Upper lobe of right lung (tissue), 1 donor: ENCODE measurements at places on chromosomes 4 and X. TPM values are rescaled to one million over a fixed set of nuclear protein-coding genes. Genes with fewer than 3 reads are reported as not detected.

- H3K4me3 ChIP-seq, result no peak overlapping the region
- H3K27me3 ChIP-seq, result peaks cover 34% of the 10 kb centered on the region
- no peaks in the 10 kb centered on the region for H3K4me1 ChIP-seq
- H3K36me3 ChIP-seq, result no peaks in the 10 kb centered on the region
- H3K27ac ChIP-seq, result no peak overlapping the region
- no peak for DNase-seq
These were observed 31.4 kb downstream of the DOK7 start for GRCh38 chr4:3494462-3494871.

Gene AP1S2
- 41.2 TPM for total RNA-seq

Gene NEXMIF
- 0.87 TPM for total RNA-seq

Gene PCDH19
- total RNA-seq, result 0.17 TPM

DNA sequence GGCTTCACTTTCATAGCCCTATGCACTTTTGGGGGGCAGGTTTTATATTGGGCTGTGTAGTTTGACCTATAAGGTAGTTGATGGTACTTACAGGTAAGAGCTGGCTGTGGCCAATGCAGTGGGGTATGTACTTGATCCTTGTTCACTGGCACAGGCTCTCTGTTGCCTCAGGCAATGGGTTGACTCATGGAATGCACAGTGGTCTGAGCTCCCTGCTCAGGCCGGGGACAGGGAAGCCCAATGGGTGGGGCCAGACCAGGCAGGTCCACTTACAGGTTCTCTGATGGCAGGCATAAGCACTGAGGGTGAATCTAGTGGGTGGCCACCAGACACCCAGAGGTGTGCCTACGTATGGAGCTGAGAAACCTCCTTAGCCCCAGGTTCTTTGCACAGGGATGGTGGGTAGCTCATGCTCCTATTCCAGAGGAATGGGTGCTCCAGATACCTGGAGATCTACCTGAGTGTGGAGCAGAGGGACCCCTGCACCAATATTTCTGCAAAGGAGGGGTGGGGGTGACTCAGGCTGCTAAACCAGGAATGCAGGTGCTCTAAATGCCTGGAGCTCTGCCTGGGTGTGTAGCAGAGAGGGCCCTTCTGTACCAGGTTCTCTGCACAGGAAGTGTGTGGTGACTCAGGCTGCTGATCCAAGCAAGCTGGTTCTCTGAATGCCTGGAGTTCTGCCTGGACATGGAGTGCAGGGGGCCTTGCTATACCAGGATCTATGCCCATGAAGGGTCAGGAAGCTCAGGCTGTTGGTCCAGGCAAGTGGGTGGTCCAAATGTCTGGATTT, 52.3 kb downstream of the IL1RAPL2 start:
- no peaks in the 10 kb centered on the region for H3K27me3 ChIP-seq
- no peaks in the 10 kb centered on the region for H3K4me1 ChIP-seq
- no peaks in the 10 kb centered on the region for H3K36me3 ChIP-seq
- no peak overlapping the region for H3K27ac ChIP-seq
- no peak for DNase-seq
- H3K4me3 ChIP-seq, result no peak overlapping the region

Gene GPR78
- 0.23 TPM for total RNA-seq

GRCh38 chr4:157664726-157665125, 444.2 kb downstream of the GRIA2 start:
- H3K4me3 ChIP-seq, result no peak overlapping the region
- no peak overlapping the region for H3K27ac ChIP-seq
- no peak for DNase-seq

DNA sequence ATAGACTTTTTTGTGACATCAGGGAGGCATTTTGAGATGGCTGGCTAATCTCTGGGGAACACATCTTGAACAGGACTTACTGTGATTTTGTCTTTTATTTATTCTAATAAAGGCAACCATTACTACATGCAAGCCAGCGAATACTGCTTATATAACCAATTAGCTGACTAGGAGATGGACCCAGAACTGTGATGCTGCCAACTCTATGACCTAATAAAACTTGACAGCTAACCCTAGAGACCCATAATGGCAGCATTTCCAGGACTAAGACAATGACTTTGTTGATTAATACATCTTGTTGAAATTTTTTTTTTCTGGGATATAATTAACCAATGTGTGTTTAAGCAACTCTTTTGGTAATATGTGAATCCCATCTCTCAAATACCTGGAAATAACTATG, 584.6 kb downstream of the PRR32 start:
- no peaks in the 10 kb centered on the region for H3K4me1 ChIP-seq
- H3K27ac ChIP-seq, result no peak overlapping the region
- H3K4me3 ChIP-seq, result no peak overlapping the region
- no peaks in the 10 kb centered on the region for H3K36me3 ChIP-seq
- no peak for DNase-seq

Gene CYTL1
- 11.5 TPM for total RNA-seq

- no peak overlapping the region for H3K4me3 ChIP-seq
- DNase-seq, result no peak
- H3K36me3 ChIP-seq, result peaks cover 99% of the 10 kb centered on the region
These were observed 17.9 kb downstream of the SMARCA5 start for GRCh38 chr4:143531380-143531779.

Gene PHKA1
- total RNA-seq, result 4.2 TPM

DNA sequence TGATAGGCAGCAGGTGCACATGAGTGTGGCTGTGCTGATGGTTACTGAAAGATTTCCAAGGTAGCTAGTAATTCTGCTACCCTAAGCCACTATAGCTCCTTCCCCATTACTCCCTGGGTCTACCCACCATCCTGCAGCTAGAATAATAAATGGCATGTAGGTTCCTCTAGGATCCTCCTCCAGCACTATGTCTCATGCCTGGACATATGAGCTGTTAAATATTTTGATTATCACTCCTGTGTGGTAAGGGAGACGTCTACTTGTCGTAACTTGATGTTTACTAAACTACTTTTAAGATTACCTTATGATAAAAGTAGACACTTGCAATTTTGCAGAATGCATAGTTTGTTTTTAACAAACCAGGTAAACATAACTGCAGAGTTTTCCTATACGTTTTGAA, 35.5 kb downstream of the TET2 start:
- no peaks in the 10 kb centered on the region for H3K4me1 ChIP-seq
- H3K36me3 ChIP-seq, result no peaks in the 10 kb centered on the region
- DNase-seq, result no peak
- H3K27ac ChIP-seq, result no peak overlapping the region
- H3K4me3 ChIP-seq, result no peak overlapping the region

Gene SMR3B
- total RNA-seq, result not detected
